ENCODE measurements at places on chromosomes 6 and 20. TPM values are rescaled to one million over a fixed set of nuclear protein-coding genes. Genes with fewer than 3 reads are reported as not detected.
A peak's percentile ranks its signal among the peaks of the same experiment; 100 is the strongest.

DNA sequence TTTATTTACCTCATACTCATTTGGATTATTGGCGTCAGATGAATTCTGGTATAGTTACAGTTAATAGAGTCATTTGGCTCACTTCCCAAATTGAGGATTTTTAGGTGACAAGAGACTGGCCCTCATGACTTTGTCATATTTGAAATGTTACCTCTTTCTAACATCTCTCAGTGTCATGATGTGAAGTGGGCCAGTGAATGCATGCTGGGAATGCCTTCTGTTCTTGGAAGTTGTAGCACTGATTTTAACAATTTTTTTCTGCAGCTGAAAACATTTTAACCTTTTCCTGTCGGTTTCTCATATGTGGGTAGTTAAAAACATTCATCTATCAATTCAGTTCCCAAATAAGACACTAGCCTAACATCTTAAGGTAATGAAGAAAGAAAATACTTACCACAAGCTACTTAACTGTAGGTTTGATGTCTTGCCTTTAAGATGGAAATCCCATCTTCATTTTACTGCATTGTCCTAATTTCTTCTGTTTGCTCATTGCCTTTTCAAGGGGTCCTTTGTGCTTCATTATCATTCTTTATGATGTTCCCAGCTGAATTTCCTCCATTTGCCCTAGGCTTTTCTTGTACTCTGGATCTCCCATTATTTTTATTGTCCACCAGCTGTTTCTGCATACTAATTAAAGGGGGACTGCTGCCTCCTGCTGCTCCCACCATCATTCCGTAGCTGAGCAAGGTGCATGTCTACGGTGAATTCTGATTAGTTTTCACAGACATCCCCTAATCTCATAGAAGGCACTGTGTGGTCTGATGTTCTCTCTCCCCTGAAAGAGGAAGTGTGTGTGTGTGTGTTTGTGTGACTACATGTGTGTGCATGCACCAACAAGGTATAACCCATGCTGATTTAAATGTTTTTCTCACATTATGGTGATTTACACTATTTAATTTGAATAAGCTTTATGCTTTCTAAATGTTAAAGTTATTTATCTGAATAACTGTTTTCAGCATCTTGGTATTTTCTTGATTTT is 109.5 kb downstream of the B3GAT2 start:
- no peak overlapping the region for H3K27ac ChIP-seq
- no peak for DNase-seq
- H3K27me3 ChIP-seq = no peaks in the 10 kb centered on the region
- H3K36me3 ChIP-seq = peaks cover 20% of the 10 kb centered on the region

- no peaks in the 10 kb centered on the region for H3K36me3 ChIP-seq
Measured at GRCh38 chr20:4060064-4060795, 44.9 kb upstream of the RNF24 start.

DNA sequence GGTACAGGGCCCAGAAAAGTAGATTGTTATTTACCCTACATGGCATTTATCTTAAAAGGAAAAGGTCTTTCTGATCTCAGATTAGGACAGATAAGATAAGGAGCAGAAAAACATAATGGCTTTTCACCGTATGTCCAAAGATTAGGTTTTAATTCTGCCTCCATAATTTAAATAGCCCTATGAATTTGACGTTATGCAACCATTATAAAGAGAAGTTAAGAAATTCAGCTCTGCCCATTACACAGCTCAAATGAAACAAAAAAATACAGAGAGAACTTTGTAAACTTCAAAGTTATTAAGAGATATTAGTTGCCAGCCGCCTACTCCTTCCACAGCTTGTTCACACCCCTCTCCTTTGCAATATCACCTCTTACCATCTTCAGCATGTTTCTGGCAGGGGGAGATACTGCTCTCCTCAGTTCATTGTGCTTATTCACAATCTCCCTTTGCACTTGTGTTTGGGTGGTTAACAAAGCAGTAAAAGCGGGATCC is 8.1 kb downstream of the CRISP3 start:
- H3K27ac ChIP-seq = no peak overlapping the region
- no peaks in the 10 kb centered on the region for H3K4me1 ChIP-seq

DNA sequence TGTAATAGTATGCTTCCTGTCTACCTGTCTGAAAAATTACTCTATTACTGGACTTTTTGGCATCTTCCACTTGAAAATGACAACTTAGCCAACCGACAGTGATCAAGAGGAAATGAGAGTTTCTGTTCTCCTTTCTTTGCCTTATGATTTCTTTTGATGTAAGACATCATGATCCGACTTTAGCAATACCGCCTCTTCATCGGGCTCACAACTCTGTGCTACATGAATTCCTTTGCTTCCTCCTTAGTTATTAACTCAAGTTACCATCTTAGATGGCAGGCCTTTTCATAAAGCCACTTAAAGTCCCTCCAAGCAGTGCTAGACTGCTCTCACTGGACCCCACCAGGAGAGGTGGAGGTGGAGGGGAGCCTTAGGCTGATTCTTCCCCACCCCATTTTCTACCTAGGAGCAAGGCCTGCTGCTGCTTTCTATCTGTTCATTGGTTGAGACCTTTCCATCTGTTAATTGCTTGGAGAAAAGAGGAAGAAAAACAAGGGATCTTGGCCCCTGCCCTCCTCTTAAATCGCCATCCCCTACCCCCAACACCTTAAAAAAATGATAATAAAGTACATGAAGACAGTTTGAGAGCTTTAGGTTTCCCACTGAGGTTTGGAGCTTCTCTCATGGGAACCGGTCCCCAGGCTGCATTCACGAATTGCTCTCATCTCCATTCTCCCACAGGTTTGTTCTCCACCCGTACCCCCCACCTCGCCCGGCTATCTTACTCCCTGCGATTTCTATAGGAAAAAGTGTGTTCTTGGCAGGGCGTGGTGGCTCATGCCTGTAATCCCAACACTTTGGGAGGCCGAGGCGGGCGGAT is 21.6 kb upstream of the MCM3 start:
- H3K4me3 ChIP-seq = no peak overlapping the region
- no peaks in the 10 kb centered on the region for H3K27me3 ChIP-seq
- H3K27ac ChIP-seq = no peak overlapping the region
- H3K36me3 ChIP-seq = no peaks in the 10 kb centered on the region
- H3K4me1 ChIP-seq = no peaks in the 10 kb centered on the region
- no peak for DNase-seq

GRCh38 chr6:88725111-88725975 is 238.1 kb downstream of the RNGTT start:
- peak overlapping the region; percentile 21 for H3K4me3 ChIP-seq
- peaks cover 6% of the 10 kb centered on the region for H3K4me1 ChIP-seq
- H3K27ac ChIP-seq = no peak overlapping the region
- H3K36me3 ChIP-seq = no peaks in the 10 kb centered on the region
- peak; percentile 93 for DNase-seq

GRCh38 chr6:20279608-20280287 is 67.5 kb upstream of the MBOAT1 start:
- H3K27me3 ChIP-seq = no peaks in the 10 kb centered on the region
- DNase-seq = peak; percentile 22

DNA sequence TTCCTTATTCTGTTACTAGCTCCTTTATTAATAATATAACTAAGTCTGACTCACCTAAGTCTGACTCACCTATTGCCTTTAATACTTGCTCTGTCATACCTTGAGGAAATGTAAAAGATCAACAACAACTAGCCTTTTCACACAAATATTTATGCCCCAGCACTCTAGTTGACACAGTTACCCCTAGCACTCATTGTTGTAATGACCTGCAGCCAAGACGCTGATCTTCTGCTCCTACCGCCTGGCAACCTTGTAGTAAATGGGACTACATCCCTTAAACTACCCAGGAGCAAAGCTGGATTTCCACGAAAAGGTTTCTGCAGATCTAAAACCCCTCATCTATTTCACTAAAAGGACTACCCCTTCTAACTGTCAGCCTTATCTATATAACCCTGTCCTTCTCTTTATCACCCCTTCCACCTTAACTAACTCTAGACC is 90.0 kb downstream of the PLG start:
- DNase-seq = no peak
- no peak overlapping the region for H3K27ac ChIP-seq
- H3K4me1 ChIP-seq = peaks cover 3% of the 10 kb centered on the region
- no peaks in the 10 kb centered on the region for H3K36me3 ChIP-seq
- H3K27me3 ChIP-seq = no peaks in the 10 kb centered on the region
- H3K4me3 ChIP-seq = no peak overlapping the region

Gene TOX2
- 2.4 TPM for total RNA-seq

Gene COL10A1
- total RNA-seq = not detected

Gene BLCAP
- total RNA-seq = 50.6 TPM
